GM03348 (cell line): ENCODE measurements at places on chromosomes 12 and 14.
A peak's percentile ranks its signal among the peaks of the same experiment; 100 is the strongest.

GRCh38 chr14:55715889-55716288 is 135.9 kb downstream of the KTN1 start:
- peak; percentile 69 for DNase-seq

- DNase-seq: no peak
Observed at GRCh38 chr14:76491172-76491930, 115.4 kb downstream of the ESRRB start.

DNA sequence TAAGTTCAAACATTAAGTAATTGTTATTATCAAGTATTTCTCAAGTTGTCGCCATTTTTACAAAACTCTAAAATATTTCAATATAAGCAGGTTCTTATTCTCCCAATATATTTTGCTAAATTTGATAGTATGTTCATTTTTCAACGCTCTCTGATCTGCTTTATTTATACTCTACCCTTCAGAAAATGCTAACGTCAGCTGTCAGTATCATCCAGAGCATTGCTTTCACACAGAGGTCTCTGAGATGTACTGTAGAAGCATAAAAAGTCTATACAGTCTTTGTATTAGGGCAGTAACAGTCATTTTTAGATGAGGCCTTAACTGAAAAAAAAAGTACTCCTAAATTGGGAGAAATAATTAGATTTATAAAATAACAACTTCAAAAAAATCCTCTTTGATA is 533.1 kb upstream of the LRFN5 start:
- no peak for DNase-seq

DNA sequence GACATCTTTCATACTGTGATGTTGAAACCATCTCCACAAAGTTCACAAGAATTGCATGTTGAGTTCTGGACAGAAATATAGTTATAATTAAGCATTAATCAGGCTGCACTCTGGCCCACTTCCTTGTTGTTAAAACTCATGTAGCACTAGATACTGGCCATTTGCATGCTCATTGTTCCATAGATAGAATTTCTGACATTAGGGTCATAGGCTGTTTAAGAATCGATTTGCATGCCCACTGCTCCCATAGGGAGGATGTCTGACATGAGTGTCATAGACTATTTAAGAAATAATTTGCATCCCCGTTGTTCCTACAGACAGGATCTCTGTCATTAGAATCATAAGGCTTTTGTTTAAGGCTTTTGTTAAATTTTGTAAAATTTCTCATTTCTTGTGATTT is 50.2 kb downstream of the MYF5 start:
- DNase-seq: no peak

GRCh38 chr12:271161-271560 is 8.5 kb upstream of the SLC6A13 start:
- DNase-seq: no peak

GRCh38 chr12:104263580-104264358 is 39.8 kb upstream of the EID3 start:
- DNase-seq: peak; percentile 59

DNA sequence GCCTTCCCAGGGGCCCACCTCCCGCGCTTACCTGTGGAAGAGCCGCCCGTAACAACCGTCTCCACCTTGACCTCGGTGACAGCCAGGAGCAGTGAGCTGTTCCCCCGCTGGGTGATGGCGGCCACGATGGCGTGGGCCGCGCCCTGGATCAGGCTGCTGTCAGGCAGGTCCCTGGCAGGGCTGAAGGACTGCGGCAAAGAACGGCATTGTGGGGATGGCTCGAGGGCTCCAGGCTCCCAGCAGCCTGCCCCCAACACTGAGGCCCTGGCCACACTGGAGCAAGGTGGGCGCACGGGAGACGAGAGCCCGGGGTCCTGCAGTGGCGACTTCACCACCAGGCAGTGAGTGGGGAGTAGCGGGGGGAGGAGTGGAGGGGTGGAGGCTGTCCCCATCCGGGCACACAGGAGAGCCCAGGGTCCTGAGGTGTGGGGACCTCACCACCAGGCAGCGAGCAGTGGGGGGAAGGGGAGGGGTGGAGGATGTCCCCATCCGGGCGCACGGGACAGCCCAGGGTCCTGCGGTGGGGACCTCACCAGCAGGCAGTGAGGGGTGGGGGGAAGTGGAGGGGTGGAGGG is 25.0 kb downstream of the JAG2 start:
- no peak for DNase-seq

DNA sequence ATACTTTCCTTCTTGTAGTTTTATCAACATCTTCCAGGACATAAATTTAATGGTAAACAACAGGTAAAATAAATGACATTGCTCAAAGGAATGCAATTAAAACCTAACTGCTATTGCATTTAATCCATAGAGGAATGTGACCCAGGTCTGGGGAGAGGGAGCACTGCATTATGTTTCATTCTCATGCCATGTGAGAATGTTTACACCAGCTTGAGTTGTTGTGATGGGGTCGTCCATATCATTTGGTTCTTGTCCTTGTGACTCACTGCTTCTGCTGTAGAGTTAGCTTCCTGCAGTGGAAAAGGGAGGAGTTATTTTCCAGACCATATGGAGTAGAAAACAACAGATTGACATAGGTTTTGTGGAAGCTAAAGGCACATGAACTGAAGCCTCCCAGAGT is 129.3 kb upstream of the PMCH start:
- no peak for DNase-seq

DNA sequence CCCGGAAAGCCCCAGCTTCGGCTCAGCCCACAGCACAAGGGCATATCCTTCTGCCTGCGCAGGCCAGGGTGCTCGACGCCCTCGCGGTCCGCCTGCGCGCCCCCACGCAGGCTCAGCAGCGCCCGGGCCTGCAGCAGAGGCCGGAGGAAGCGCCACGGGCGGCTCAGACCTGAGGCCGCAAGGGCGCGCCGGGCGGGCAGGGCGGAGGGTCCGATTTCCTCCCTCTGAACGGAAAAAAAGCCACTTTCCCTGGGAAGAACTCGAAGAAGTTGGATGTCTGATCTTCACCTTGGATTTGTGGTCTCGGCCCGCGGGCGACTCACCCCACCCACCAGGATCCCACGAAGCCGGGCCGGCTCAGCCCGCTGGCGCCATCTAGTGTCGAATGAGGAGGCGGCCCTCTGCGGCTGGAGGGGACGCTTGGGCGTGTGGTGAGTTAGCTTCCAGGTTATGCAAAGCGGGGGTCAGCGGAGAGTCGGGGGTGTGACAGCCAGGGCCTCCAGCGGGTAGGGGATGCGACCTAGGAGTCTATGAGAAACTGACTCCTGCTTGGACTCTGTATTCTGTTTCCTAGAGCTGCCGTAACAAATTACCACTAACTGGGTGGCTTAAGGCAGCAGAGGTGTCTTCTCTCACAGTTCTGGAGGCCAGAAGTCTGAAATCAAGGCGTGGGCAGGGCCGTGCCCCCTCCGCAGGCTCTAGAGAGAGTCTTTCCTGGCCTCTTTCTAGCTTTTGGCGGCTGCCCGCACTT is 40.0 kb upstream of the SRSF5 start:
- DNase-seq: peak; percentile 95

GRCh38 chr14:96772929-96773328 is 24.3 kb upstream of the VRK1 start:
- DNase-seq: no peak

DNA sequence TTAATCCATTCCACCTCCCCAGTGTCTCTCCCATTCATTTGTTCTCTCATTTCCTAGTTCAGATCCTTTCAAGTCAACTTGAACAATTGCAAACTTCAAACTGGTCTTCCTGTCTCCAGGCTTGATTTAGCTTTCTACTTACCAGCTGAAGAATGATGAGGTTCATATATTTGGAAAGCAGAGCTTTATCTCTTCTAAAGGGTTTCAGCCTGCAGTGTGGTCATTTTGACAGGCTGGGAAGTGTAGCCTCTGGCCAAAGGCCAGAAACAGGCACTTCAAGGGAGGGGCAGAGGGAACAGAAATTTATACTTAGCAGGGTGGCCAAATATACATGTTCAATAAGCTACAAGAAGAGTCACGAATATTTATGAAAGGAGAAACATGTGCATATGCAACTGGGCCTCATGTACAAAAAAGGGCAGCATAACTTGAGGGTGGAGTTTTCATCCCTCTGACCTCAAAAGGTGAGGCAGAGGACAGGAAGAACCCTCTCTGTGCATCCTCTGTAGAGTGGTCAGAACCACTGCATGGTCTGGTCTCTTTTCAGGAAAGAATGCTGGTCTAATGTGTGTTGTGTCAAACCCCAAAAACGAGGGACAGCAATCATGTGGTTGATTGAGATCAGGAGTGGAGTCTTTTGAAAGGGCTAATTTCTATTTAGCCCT is 34.0 kb upstream of the HECTD1 start:
- no peak for DNase-seq

- DNase-seq: no peak
Observed at GRCh38 chr12:20210621-20211215, 157.6 kb upstream of the PDE3A start.

- no peak for DNase-seq
Observed at GRCh38 chr12:127629066-127629820, 637.7 kb upstream of the TMEM132C start.

DNA sequence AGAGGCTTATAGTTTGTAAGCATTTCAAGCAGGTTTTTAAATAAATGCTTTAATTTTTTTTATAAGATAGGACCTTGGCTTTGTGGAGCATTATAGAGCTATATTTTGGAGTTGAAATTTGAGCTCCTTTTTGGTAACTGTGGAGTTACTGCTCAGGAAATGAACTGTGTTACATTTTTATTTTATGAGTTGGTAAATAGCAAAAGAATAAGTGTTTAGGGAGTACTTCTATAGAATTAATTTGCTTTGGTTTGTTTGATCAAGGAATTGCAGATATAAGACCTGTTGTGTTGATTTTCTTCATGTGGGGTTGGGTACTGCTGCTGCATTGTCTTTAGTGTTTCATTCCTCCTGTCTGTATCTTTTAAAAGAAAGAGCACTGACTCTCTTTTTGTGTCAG is 3.5 kb downstream of the ATP2A2 start:
- DNase-seq: no peak

- peak; percentile 62 for DNase-seq
Observed at GRCh38 chr12:1217191-1217949, 226.3 kb downstream of the ERC1 start.

- no peak for DNase-seq
Observed at GRCh38 chr12:51867371-51867770, 18.9 kb upstream of the FIGNL2 start.
